ENCODE measurements at places on chromosomes 3 and 15. TPM values are rescaled to one million over a fixed set of nuclear protein-coding genes. Genes with fewer than 3 reads are reported as not detected.

The SKOR1 gene
- total RNA-seq, result not detected

- DNase-seq, result no peak
These were observed 87.8 kb upstream of the SEC13 start for GRCh38 chr3:10408680-10409079.

The CRTC3 gene
- 7.1 TPM for total RNA-seq

GRCh38 chr3:4401441-4401840 lies 65.6 kb downstream of the SUMF1 start:
- DNase-seq, result no peak

DNA sequence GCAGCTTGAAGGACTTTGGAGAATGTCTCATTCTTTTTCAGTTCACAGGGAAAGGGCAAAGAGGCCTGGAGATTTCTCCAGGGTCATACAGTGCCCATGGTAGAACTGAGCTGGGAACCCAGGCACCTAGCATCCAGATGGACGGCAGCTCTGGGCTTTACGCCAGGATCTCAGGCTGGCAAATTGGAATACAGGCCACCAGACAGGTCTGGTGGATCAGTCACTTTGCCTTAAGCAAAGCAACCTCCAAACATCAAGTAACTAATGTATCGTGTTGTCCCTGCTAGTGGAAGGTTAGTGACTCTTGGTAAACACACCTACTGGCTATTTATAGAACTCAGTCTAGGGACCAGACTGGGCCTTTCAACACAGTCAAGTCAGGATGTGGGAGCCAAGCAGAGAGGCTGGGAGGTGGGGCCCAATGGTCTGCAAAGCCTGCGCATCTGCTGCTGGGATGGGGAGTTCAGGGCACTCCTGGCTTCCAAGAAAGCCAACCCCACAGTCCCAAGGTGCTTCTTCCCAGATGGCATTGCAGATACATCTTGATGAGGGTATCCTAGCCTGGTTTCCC lies 30.2 kb downstream of the RPLP1 start:
- DNase-seq, result no peak

The RAD51 gene
- total RNA-seq, result 20.8 TPM

The RTP3 gene
- not detected for total RNA-seq

GRCh38 chr3:126547721-126548120 lies 11.0 kb downstream of the C3orf22 start:
- no peak for DNase-seq

DNA sequence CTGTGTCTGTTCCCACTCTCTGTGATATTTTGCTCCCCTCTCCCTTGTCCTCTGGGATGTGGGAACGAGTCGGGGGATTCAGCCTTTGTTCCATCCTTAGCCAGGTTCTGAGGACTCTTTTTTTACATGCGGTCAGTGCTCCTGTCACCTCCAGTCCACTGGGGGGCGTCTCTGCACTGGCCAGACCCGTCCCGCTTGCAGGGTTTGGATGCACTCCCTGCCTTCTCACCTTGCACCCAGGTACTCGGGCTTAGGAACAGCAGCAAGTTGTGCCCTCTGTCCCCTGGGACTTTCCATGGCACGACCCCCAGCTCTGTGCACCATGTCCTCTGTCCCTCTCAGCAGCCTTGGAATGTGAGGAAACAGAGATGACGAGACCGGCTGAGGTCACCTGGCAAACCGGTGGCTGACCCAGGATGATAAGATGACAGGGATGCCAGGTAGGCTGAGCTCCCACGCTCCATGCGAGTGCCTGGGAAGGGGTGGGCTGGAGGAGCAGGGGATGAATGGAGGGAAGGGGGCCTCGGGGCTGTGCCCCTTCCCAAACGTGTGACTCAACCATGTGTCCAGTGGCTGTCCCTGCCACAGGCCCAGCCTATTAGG lies 27.3 kb upstream of the FGD5 start:
- DNase-seq, result no peak

- no peak for DNase-seq
These were observed 74.0 kb downstream of the CHSY1 start for GRCh38 chr15:101177866-101178265.

DNA sequence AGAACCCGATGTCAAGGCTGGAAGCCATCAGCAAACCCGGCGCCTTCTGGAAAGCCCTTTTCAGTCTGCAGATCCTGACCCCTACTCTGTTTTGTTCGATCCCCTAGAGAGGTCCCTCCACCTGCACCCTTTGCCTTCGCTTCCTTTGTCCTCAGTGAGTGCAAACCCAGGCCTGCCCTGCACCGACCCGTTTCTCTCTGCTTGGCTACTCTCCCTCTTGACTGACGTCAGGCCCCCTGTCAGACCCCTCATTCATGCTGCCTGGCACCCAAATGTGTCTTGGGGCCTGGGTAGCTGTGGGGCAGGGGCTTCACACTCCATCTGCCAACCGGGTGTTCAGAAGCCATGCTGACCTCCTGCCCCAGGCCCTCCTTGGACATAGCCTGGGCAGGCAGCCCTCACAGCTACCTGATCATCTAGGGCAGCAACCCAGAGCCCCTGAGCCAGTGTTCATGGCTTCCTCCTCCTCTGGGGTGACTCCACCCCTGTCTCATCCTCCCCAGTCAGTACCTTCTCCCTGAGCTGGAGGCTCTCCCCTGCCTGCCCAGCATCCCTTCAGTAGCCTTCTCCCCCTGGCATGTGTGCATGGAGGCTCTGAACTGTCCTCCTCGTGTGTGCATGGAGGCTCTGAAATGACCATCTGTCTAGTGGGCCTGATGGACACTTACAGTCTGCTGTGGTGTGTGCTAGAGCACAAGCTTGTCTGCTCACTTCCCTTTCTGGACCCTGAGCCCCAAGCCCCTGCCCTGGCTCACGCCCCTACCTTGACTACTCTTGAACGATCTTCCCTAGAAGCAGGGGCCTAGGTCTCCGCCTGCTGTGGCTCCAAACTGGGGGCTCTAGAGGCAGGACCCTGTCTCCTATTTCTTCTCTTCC lies 69.4 kb downstream of the EXOG start:
- no peak for DNase-seq

- DNase-seq, result no peak
These were observed 616 bp upstream of the IGDCC4 start for GRCh38 chr15:65423150-65423975.

The GPR87 gene
- 5.0 TPM for total RNA-seq

- no peak for DNase-seq
These were observed 316.3 kb downstream of the TIGIT start for GRCh38 chr3:114609973-114610630.

GRCh38 chr3:178474526-178474925 lies 61.7 kb upstream of the KCNMB2 start:
- no peak for DNase-seq

- DNase-seq, result no peak
These were observed 8.8 kb downstream of the EAF1 start for GRCh38 chr3:15436246-15436645.

- DNase-seq, result no peak
These were observed at the start of gene MINAR1 for GRCh38 chr15:79431636-79432344. MINAR1 (plus strand) TSS chr15:79432336; CDS start chr15:79456148, 23,812 bp downstream.

Measured in epithelial cell of proximal tubule (primary cell).